ENCODE measurements at places on chromosomes 2 and 18.

DNA sequence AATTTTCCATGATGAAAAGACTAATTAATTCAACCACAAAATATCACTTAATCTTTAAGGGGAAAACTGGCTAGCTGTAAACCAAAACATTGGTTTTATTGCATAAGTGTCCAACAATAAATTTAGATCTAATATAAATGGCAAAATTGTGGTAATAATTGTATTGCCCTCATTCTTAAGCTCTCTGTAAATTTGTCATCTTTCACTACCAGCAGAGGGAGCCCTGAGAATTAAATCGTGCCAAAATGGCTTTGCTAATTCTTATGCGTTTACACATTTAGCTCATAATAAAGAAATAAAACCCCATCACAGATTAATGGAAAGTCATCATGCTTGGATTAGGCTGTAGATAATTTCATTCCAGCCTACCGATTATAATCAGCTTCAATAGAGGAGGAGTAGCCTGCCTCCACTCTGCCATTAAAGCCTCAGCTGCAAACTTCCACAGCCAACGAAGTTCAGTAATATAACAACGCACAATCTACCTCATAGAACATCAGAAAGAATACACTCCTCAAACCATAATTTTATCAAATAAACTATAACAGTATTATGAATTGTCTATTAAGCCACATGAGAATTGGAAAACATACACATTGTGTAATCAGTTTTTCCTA is 70.0 kb upstream of the ATP5MC3 start:
- peak; percentile 13 for DNase-seq

DNA sequence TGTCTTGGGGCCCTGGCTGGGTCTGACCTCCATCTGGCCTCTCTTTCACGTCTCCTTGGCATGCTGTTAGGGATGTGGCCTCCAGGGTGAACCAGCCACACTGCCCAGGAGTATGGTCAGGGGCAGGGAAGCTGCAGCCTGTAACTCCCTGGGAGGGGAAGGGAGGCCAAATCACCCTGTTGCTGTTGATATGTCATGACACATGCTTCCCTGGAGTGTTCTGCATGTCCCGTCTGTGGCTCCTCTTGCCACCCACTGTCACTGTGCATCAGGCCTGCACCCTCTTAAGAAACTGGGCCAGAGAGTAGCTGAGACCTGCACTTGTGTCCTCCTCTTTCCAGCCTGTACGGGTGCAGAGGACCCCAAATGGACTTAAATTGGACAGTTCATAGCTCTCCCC is 221.3 kb downstream of the FHOD3 start:
- no peak for DNase-seq

GRCh38 chr2:189002079-189002478 is 27.9 kb downstream of the COL3A1 start:
- DNase-seq = peak; percentile 70

DNA sequence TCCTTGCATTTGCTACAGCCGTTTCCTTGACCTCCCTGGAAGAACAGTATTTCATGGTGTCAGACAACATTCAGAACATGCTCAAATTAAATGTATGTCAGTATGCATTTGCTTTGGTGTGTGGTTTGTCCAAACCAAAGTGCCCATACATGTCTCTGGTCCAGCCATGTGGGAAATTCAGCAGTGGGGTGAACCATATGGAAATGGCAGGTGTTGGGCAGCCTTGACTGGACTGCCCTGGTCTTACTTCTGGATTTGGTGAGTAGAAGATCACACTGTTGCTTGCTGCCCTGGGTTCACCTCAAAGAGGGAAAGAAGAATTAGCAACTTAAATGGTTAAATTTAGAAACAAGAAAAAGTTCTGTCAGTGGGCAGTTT is 84.5 kb downstream of the MSH2 start:
- no peak for DNase-seq

- no peak for DNase-seq
These were observed 31.0 kb downstream of the INSIG2 start for GRCh38 chr2:118119158-118119727.

- peak; percentile 82 for DNase-seq
These were observed 29.6 kb upstream of the RNU4ATAC start for GRCh38 chr2:121501031-121501430.

- DNase-seq = no peak
These were observed 900.7 kb downstream of the SOCS6 start for GRCh38 chr18:71189581-71189980.

DNA sequence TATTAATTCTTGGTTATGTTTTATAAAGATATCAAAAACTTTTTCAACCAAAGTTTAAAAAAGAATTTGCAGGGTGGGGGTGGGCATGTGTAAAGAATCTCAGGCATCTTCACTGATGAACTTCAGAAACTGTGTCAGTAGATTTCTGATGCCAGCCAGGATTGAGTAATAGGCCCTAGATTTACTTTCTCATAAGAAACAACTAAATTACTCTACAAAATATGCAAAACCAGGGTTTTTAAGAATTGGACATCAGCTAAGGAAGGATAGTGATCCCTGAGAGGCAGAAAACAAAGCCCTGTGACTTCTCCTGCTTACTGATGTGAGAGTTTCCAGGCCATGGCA is 11.9 kb upstream of the IL1R1 start:
- DNase-seq = no peak

DNA sequence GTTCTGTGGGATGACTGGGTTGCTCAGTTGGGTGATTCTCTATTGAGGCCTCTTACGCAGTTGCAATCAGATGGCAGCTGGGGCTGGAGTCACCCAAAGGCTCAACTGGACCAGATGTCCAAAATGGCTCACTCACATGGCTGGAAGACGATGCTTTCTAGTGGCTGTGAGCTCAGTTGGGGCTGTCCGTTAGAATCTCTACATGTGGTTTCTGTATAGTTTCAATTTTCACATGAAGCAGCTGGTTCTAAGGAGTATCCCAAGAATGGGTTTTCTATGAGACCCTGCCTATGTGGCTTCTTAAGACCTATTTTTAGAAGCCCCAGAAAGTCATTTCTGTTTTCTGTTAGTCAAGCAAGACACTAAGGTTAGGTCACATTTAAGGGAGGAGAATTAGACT is 4.4 kb downstream of the XRCC5 start:
- no peak for DNase-seq

- no peak for DNase-seq
These were observed 73.6 kb upstream of the NCK2 start for GRCh38 chr2:105671156-105671555.

DNA sequence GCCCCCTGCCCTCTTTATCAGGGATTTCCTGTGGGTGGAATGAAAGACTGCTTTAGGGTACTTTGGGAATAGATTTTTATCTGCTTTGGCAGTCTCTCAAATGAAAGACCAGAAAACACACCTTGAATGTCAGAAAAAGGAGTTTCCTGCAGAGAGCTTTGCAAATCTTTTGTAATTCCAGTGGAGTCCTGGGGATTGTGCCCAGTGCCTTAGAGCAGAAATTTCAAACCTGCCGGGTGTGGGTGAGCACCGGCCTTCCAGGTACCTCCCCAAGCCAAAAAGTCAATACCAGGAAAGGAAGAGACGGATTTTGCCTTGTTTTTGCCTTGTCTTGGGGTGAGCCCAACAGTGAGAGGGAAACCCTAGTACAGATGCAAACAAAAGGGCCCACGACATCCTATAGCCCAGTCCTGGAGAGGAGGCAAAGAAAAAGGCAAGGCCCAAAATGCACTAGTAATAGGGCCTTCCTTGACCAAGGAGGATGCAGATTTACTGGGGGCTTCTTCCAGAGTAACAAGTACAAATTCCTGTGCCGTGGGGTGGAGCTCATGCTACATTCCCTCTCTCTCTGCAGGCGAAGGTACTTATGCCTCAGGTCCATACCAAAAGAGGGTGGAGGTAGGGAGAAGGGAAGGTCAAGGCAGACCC is 36.4 kb downstream of the FOXI3 start:
- no peak for DNase-seq

DNA sequence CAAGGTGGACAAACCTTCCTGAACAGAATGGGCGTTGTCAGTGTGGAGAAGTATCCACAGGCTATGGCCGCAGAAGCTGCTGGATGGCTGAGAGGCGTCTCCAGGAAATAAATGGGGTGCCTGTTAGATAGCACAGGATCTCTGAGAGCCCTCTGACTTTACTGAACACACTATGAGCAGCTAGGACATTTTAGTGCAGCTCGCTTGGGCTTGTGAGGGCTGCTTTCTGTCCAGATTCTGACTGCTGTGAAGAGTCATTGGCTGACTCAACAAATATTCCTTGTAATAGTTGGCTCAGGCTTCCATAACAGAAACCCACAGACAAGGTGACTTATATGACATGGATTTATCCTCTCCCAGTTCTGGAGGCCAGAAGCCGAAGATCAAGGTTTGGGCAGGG is 100.2 kb upstream of the SNTG2 start:
- DNase-seq = no peak

DNA sequence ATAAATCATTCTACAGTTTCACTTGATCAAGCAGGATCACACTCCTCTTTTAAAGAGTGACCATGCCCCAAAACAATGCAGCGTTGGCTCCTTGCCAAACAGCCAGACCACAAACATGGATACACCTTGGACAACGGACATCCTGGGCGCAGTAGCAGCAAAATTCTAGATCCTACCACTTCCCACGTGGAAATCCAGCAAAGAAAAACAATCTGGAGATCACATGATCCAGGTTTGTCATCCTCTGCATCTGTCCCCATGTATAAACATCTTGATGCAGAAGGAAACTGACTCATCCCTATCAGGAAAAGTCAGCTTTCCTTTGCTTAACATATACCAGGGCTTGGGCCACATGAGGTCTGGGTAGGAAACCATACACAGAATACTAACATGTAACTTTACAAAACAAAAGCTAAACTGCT is 53.1 kb downstream of the ZNF521 start:
- DNase-seq = peak; percentile 89

DNA sequence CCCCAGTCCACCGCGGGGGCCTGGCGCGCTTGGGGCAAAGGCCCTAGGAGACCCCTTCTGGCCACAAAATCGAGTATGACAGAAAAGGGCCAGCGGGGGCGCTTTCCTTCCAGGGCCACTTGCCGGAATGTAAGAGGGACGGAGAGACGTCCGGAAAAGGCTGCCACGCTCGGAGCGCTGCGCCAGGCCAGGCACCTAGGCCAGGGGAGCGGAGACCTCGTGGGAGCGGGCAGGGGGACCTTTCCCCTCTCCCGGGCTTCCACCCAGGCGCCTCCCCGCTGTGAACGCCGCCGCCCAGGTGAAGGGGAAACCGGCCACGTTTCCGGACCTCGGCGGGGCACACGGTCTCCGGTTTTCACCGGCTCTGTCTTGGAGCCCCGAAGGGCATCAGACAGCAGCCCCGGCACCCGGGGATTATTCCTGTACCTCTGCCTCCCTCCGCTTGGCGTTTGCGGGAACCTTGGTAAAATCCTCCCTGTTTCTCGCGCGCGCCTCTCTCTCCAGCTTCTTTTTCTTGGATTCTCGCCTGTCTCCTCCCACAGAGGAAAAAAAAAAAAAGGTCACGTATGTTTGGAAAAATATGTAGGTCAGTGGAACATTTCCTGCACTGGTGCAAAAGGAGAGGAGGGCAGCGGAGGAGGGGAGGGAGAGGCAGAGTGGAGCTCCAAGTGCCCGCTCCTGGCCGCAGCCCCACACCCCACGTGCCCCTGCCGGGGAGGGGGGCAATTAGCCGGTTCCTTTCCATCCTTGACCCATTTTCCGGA is 1.2 kb upstream of the NPAS2 start:
- DNase-seq = peak; percentile 42

DNA sequence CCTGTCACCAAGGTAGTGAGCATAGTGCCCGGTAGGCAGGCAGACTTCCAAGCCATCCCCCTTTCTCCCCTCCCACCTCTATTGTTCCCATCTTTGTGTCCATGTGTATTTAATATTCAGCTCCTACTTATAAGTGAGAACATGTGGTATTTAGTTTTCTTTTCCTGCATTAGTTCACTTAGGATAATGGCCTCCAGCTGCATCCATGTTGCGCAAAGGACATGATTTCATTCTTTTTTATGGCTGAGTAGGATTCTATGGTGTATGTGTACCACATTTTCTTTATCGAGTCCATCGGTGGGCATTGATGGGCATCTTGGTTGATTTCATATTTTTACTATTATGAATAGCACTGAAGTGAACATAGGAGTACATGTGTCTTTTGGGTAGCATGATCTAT is 35.3 kb downstream of the MMADHC start:
- no peak for DNase-seq

GRCh38 chr2:227479865-227480475 is 8.0 kb downstream of the AGFG1 start:
- DNase-seq = no peak

GRCh38 chr2:192357217-192357616 is 162.5 kb upstream of the TMEFF2 start:
- DNase-seq = no peak

- DNase-seq = no peak
These were observed 112.2 kb upstream of the NT5C1B start for GRCh38 chr2:18701546-18701945.

GRCh38 chr2:159003555-159003954 is 35.1 kb downstream of the TANC1 start:
- no peak for DNase-seq

DNA sequence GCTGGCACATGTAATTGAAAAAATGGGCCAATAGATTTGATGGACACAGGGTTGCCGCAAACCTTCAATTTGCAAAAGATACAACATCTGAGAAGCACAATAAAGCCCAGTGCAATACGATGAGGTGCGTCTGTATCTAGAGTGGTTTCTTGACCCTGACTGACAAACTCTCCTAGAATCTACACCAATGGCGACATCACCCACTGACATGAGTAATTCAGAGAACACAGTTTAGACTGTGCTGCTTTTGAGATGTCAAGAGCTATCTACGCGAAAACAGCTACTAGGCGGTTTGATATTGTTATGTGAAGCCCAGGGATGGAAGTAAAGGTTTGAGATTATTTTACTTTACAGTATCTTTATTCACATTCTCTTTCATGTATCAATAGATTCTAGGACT is 104.9 kb downstream of the EIPR1 start:
- DNase-seq = no peak

DNA sequence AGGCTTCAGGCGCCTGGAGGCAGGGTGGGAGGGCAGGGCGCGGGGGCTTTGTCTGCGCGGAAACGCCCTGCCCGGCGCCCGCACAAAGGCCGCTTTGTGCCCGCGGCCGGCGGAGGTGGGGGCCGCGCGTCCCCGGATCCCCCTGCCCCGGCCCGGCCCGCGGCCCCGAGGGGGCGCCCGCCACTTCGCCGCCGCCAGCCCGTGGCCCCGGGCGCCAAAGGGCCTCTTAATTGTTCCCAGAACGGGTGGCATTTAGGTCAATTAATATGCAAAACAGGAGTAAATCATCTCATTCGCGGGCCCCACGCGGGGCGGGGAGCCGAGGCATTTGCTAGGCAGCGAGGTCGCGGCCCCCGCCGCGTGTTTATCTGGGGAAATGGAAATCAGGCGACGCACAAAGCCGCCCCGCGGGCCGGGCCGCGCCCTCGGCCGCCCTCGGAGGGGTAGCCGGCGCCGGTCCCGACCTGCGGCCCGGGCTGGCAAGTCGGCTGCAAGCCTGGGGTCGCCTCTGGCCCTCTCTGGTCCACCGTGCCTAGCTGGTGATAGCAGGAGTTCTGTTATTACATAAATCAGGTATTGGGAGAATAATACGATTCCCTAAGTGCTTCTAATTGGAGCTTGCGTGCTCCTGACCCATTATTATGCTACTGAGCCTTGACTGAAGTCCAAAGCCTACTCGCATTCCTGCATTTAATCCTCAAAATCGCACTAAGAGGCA is 148.2 kb upstream of the GLI2 start:
- no peak for DNase-seq
